ENCODE measurements at places on chromosomes 2 and 18. TPM values are rescaled to one million over a fixed set of nuclear protein-coding genes. Genes with fewer than 3 reads are reported as not detected.

- no peak for DNase-seq
Observed at GRCh38 chr2:12603781-12604295, 112.9 kb upstream of the TRIB2 start.

DNA sequence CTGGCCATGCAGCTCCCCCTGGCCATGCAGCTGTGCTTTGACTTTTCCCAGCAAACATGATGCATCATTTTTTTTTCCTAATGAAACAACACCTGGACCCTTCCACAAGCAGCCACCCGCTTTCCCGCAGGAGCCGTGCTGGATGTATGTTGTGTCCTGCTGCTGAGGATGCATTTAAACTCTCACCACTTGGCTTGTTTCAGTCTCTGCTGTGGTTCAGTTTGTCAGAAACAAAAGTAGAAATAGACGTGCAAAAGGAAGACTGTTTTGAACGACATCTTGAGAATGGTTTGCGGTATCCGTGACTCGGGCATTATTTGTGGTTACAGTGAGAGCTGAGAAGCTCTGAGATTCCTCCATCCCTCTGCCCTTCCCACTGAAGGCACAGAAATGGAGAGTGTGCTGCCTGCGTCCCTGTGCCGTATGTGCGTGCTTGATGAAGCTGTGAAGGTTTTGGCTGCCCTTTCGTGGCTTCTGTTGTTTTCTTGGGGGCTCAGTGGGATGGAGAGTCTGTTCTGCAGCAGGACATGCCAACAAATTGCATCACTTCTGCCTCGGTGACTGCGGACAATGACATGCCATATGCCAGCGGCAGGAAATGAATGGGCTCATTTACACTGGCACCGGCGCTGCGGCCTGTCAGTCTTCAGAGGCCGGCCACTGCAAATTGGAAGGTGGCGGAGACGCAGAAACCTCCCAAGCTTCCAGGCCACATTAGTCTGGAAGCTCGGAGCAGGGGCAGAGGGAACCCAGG lies 417.7 kb upstream of the SALL3 start:
- no peak for DNase-seq

- DNase-seq: no peak
Observed at GRCh38 chr2:238489896-238490295, 63.2 kb downstream of the ASB1 start.

- no peak for DNase-seq
Observed at GRCh38 chr2:47064106-47064505, 91.0 kb downstream of the STPG4 start.

DNA sequence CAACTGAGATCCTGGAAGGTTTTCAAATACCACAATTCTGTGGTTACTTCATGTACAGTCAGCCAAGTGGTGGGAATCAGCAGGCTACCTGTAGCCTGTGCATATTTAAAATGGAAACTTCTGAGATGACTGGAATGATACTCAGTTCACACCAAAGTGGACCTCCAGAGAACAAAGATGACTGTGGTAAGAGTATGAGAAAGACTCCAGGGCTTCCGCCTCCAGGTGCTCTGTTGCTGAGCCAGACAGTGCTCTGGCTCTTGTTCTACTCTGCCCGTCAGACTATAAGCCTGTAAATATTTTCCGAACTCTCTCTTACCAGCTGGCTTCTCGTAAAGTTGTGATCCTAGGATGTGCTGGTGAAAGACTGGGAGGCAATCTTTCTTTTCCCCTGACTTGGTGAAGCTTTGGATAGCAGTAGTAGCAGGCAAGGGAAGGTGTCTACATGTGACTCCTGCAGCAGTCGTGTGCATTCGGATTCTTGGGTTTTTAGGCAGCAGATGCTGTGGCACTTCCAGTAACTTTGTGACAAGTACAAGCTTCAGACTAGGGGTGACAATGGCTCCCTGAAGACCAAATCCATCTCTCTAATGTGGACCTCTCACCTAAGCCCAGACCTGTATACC lies 23.1 kb downstream of the ST3GAL5 start:
- no peak for DNase-seq

DNA sequence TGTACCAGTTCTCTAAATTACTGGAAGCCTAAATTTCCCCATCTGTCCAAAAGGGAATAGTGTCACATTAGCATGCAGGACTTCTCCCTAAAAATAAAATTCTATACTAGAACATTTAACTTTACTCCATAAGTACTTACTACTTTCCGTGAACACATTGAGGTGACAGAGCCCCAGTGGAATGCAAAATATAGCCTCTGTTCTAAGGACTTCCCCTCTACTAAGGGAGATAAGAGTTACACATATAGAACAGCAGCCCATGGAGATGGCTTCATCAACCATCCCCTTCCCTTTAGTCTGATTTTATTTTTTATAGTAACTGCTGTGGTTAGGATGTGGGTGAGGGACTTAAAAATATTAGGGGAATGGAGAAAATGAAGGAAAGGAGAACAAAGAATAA lies 68.9 kb upstream of the STPG4 start:
- no peak for DNase-seq

DNA sequence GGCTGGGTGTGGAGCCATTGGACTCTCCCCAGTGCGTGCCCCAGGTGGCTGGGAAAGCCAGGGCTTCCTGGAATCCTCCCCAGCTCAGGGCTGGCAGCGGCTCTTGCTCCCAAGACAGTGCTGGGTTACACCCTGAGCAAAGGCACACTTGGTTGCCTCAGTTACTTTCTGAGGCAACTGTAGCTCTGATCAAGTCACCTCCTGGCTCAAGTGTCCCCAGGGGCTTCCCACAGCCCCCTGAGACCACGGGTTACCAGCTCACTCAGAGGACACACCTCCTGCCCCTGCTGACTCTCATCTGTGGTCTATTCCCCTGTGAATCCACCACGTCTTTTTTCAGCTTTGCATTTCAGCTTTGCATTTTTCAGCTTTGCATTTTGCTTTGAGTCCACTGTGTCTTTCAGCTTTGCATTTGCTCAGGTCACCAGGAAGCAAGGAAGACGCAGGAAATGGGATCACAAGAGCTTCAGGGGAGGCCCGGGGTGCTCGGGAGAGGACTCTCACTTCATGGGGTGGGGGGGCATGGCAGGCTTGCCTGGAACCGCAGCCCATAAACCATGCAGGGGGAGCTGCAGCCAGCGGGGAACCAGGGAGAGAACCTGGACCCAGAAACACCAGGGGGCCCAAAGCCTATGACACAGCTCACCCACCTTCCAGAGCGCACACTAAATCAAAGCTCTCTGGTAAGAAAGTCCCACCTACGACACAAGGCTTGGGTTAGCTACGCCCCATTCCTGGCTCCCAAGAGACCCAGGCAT lies 138.0 kb upstream of the ASB18 start:
- no peak for DNase-seq

- DNase-seq: no peak
Observed at GRCh38 chr18:7191736-7192135, 39.2 kb upstream of the LRRC30 start.

GRCh38 chr2:102975996-102976975 lies 214.5 kb downstream of the TMEM182 start:
- DNase-seq: no peak

DNA sequence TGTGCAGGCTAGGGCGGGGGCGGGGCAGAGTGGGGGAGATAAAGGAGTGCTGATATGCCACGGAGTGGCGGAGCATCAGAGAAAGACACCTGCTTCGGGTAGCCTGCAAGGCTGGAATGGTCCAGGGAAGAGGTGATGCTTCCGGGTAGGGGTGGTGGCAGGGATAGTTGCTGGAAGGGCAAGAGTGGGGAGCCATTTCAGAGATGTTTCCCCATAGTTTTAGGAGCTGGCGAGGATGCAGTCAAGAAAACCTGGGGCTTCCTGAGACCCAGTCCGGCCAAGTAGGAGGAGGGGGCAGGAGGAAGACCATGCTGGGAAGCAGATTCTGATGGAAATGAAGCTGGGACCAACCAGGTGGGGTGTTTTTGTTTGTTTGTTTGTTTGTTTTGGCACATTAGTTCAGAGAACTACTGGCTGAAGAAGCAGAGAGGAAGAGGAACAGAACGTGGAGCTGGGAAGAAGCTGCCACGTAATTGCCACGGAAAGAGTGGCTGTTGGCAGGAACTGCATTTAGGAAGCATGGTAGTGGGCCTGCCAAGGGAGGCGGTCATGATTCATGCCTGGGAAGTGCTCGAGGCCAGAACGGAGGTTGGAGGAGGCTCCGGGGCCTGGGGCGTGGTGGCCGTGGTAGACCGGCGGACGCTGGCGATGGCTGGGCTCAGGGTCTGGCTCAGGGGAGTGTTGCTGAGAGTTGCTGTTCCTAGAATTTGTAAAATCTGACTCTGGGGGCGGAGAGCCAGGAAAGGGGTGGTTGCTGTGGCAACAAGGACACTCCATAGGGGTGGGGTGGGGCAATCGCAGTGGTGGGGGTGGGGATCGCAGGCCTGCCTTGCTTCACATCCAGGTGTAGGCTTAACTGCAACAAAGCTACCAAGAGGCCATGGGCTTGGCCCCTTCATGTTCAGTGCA lies 8.6 kb upstream of the INPP5D start:
- no peak for DNase-seq

DNA sequence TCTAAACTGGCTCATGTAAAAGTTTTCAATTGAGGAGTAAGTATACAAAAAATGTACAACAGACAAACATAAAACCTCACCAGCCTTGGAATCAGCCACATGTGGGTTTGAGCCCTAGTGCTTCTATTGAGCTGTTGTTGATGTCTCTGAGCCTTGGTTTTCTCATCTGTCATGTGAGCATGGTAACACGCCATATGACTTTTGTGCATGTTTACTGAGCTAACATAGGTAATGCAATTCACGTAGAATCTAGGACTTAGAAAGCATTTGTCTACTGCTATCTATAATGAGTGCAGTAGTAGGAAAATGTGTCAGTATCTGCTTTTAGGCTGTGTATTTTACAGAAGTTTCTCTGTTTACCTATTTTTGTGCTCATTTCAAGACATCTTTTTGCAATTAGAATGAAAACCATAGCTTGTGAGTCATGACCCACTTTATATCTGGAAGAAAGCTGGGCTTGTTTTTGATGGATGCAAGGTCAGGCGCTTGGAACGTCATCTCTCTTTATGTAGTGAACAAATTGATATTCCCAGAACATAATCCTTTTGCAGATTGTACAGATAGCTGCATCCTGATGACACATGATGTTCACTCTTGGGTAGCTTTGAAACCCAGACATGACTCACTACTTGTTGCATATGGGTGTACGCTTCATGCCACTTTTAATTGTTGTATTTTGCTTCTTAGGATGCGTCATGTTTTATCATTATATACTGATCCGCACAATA lies 94.3 kb downstream of the RNF144A start:
- DNase-seq: no peak

DNA sequence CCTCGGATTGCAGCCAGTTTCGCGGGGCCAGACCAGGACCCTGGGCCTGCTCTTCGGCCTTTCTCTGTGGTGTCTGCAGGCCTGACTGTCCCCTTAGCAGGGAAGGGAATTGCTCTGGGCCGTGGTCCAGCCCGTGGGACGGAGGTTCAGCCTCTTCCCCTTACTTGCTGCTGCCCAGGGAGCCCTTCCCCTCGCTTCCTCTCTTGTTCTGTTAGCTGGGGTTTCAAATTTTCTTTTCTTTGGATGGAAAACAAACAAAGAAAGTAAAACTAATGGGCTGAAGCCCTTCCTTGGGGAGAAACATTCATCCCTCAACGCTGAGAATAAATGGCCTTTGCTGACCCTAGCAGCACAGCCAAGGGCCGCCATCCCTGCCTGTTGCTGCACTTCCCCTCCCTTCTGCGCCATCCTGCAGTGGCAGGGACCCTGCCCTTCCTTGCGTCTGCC lies 52.4 kb downstream of the ASAP2 start:
- DNase-seq: no peak

GRCh38 chr2:239295377-239296019 lies 105.3 kb downstream of the HDAC4 start:
- DNase-seq: no peak

DNA sequence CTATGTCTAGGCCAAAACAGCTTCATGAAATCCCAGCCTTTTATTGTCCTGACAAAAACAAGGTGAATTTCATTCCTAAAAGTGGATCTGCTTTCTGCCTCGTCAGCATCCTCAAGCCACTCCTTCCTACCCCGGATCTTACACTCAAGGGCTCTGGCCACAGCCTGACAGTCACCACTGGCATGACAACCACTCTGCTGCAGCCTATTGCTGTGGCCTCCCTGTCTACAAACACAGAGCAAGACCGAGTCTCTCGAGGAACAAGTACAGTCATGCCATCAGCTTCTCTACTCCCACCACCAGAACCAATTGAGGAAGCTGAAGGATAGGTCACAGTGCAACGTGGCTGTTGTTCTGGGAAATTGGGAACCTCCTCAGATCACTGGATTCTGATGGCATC lies 106.1 kb downstream of the ICA1L start:
- no peak for DNase-seq

- DNase-seq: no peak
Observed at GRCh38 chr2:6309415-6310255, 556.1 kb downstream of the CMPK2 start.

GRCh38 chr2:77391119-77391518 lies 131.1 kb downstream of the LRRTM4 start:
- DNase-seq: no peak

DNA sequence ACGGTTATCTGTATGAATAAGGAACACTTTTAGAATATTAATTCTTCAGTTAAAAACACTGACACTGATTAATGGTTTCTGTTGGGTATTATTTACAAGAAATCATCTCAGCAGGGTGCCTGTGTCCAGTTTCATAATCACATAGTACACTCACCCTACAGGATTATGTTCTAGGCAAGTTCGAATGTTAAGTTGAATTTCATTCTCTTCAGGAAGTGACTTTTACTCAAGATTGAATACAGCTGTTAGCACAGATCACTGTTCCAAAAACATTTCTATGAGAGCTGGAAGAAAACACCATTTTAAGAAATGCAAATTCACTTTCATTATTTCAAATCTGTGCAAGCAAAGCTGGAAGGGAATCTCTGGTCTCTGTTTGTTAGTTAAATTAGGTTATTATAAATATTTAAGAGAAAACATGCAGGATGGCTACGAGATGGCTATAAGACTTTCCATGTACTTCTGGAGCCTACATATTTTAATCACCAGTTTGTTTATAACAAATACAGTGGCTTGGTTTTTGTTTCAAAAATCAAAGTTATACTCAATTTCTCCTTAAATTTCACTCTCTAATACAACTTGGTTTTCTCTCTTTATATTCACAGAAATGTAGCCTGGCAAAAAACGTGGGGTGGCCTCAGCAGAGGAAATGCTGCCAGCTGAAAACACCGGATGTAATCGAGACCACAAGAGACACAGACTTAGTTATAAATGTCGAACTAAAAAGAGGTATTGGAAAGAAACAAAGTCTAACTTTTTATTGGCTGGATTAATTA lies 65.8 kb downstream of the RBMS1 start:
- no peak for DNase-seq

- no peak for DNase-seq
Observed at GRCh38 chr2:207338220-207338607, 172.5 kb upstream of the KLF7 start.

DNA sequence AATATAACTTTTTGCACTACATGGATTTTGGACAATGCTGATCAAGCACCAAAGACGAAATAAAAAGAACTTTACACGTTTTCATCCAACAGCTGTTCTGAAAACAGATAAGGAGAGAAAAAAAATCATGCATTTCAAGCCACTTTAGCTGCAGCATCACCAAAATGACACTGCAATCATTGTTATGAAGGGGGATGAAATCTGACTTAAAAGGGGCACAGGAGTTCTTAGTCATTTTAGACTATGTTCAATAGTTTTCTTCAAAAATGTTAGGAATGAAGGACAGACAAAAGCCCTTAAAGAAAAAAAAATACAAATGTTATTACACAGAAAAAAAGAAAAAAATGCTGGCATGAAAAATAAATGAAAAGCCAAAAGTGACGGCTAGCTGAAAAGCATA lies 71.2 kb downstream of the CUL3 start:
- no peak for DNase-seq

The CTAGE1 gene
- not detected for total RNA-seq

The KCNJ3 gene
- not detected for total RNA-seq

The ARL6IP6 gene
- 22.9 TPM for total RNA-seq

The SFT2D3 gene
- total RNA-seq: 6.1 TPM

All from ovary (tissue), 10 donors.